ENCODE measurements at places on chromosomes 2 and 18. TPM values are rescaled to one million over a fixed set of nuclear protein-coding genes. Genes with fewer than 3 reads are reported as not detected.

GRCh38 chr2:71898375-71898774 is 249.3 kb downstream of the CYP26B1 start:
- no peak for DNase-seq

GRCh38 chr2:16058256-16058655 is 117.9 kb downstream of the MYCN start:
- DNase-seq, result no peak

SDC1 gene
- 23.4 TPM for polyA plus RNA-seq

DNA sequence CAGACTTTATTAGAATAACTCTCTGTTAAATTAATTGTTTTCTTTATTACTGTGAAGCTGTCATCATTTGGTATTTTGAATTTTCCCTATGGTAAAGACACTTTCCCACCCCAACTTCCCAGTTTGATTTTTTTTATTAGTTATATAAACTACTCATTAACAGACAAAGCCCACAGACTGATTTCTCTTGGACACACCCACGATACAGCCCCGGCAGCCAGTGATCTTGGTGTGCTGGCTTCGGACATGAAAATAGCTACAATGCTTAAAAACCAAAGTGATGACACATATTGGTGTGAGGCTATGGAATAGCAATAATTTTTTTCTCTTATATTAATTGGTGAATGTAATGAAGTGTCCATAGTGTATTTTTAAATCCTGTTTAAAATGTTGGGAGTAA is 225.4 kb upstream of the SIX3 start:
- no peak for DNase-seq

ANKRD23 gene
- 4.4 TPM for polyA plus RNA-seq

B3GNT7 gene
- 4.0 TPM for polyA plus RNA-seq

IL18R1 gene
- polyA plus RNA-seq, result 2.9 TPM

DNA sequence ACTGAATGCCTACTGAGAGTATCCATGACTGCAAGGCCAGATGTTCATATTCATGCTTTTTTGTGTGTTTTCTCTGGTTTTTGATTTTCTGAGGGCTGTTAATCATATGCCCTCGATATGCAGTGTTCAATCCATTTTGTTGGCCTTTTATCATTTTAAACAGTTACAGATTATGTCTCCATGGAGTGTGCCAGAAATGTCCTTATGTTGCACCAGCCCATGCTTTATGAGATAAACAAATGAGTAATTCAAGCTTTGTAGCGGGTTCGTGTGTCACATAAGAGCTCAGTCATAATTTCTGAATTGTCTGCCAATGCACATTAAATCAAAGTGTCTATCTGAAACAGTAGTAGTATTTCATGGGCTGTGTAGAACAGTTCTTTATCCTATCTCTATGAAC is 583.0 kb downstream of the THSD7B start:
- DNase-seq, result no peak

- DNase-seq, result no peak
These were observed 222.4 kb upstream of the RBBP8 start for GRCh38 chr18:22710673-22711191.

GRCh38 chr2:128487650-128488387 is 169.2 kb upstream of the HS6ST1 start:
- DNase-seq, result no peak

DNA sequence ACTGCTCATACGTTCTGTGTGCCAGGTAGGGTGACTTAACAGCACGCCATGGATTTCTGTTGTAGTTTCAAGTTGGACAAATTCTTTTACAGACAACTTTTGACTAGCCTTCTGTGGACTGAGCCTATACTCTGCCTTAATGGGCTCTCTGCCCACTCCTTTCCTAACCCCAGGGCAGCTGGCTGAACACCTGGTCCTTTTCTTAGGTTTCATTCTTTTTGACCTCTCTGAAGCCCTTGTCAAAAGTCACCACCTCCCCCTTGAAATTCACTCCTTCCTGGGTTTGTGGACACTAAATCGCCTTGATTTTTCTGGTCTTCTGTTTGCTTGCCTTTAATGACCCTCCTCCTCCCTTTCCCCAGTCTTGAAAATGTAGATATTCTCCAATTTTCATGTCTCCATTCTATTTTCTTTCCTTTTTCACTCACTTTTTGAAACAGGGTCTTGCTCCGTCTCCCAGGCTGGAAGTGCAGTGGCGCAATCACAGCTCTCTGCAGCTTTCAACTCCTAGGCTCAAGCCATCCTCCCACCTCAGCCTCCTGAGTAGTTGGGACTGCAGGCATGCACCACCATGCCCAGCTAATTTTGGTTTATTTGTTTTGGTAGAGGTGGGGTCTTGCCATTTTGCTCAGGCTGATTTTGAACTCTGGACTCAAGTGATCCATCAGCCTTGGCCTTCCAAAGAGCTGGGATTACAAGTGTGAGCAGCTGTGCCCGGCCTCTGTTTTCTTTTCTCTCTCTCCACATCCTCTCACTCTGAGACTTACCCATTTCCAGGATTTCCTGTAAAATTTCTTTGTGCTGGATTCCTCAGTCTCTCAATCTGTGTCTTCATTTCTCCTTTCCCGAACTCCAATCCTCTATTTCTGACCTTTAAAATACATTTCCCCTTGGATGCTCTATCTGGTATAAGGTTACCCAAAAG is 112.9 kb downstream of the PLB1 start:
- no peak for DNase-seq

RNF138 gene
- 56.5 TPM for polyA plus RNA-seq

STPG4 gene
- not detected for polyA plus RNA-seq
